Activated CD4-positive, alpha-beta T cell treated with anti-CD3 and anti-CD28 coated beads, Interleukin-2, Interleukin-6, amounts not matched to agents 100 ng/mL and 50 ng/mL, durations not matched to agents 16 hours and 8 hours (primary cell): ENCODE measurements at places on chromosomes 3 and 15.

GRCh38 chr3:102006812-102007485, 157.6 kb downstream of the NFKBIZ start:
- no peak for DNase-seq

DNA sequence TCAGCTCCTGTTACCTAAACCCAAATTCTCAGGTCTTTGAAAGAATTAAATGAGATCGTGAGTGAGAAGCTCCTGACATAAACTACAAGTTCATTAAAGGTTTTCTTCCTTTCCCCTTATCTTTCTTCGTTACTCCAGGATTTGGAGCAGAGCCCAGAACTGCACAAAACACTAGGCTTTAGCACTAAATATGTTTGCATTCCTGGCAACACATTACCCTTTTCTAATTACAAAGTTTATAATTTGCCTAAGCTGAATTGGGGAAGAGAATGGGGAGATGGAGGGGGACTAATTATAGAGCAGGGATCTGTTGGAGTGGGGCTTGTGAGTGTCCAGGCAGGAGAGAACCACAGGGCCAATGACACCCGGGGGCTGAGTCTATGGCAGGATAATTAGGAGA, 109.7 kb downstream of the SV2B start:
- DNase-seq, result no peak

DNA sequence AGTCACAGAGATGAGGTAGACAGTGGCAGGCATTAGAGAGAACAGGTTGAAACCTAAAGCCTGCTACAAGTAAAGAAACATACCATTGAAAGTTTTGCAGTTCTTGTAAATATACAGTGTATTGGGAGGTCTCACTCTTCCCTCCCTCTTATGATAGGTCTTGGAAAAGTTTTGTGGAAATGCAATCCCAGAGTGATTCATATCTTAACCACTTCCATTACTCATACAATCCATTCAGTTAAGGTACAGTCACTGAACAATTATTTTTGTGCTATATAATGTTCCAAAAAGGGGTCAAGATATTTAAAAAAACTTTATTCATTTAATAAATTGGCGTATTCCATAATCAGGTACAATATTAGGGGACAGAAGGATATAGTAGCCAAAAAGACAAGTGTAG, 737.7 kb upstream of the ALCAM start:
- DNase-seq, result no peak

DNA sequence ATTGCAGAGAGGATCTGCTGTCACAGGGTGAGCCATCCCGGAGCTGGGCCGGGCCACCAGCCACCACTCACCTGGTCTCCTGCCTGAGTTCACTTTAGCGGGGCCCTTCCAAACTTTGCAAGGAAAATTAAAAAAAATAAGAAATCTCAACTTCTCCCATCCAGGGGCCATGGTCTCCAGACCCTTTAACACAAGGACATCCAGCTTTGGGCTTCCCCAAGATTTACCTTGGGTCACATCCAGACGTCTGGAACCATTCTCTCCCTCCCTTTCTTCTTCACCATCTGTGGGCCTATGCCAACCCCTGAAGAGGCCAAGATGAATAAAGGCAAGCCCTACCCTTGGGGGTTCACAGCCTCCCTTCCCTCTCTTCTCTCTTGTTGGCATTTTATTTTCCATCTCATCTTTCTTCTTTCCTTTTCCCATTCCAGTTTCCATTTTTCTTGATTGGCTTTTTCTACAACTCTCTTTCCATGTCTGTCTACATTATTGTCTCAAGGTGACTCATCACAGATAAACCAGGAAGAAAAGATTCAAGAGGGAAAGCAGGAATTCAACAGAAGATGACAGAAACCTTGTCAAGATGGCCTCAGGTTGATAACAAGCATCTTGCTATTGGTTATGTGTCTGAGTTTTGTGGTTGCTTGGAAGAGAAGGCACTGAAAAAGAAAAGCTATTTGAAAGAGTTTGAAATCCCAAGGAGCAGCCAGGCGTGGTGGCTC, 49.5 kb downstream of the ITGA11 start:
- no peak for DNase-seq

- no peak for DNase-seq
Observed at GRCh38 chr3:140223631-140224030, 288.6 kb downstream of the CLSTN2 start.

DNA sequence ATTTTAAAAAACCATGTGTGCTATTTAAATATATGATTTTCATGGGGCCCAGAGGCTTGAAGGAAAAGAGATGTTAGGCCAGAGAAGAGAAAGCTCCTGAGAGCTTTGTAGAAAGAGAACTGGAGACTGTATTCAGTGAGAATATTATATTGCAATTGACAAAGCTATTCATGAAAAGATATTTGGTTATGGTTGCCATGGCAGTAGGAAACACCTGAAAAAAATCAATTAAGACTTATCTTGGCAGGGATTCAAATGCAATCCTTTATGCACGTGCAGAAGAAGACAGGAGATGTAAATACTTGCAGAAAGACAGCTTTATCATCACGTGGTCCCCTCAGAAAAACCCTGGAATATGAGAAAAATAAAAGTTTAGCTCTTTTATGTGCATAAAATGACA, 636.0 kb upstream of the TBL1XR1 start:
- no peak for DNase-seq

- DNase-seq, result no peak
Observed at GRCh38 chr15:50259276-50259675, 6.2 kb downstream of the HDC start.

- DNase-seq, result no peak
Observed at GRCh38 chr15:89908226-89908625, 4.5 kb downstream of the ARPIN start.

- DNase-seq, result no peak
Observed at GRCh38 chr3:143502081-143502480, 346.2 kb downstream of the SLC9A9 start.

GRCh38 chr15:65304381-65305149, at the start of gene RNU5B-1:
Gene RNU5B-1, plus strand, starts transcription at chr15:65304677.
- peak; percentile 94 for DNase-seq

DNA sequence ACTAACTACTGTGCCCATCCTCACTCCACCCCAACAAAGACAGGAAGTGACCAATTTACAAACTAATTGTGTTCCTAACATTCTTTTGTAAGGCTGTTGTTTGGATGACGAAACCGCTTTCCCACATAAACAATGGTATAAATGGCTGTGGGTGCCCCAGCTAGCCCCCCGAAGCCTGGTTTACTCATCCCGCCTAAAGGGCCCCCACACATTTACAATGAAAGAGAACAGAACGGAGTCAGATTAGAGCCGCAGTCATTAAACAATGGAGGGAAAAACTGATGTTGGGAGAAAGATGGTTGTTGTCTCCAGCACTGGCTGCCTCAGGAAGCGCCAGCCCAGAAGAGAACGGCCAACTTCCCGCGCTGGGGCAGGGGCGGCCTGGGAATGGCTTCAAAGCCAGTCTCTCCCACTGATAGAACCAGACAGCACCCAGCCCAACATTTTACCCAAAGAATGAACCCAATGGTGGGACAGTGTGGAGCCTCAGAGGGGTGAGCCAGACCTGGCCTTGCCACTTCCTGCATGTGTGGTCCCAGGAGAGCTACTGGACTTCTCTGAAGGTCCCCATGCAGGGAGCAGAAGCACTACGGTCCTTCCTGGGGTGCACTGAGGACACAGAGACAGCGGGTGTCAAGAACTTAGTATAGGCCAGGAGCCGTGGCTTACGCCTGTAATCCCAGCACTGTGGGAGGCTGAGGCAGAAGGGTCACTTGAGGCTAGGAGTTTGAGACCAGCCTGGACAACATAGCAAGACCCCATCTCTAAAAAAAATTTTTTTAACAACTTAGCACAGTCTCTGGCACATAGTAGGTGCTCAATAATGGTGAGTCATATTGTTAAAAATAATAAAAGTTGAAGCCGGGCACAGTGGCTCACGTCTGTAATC, 75.8 kb upstream of the GATA2 start:
- no peak for DNase-seq

DNA sequence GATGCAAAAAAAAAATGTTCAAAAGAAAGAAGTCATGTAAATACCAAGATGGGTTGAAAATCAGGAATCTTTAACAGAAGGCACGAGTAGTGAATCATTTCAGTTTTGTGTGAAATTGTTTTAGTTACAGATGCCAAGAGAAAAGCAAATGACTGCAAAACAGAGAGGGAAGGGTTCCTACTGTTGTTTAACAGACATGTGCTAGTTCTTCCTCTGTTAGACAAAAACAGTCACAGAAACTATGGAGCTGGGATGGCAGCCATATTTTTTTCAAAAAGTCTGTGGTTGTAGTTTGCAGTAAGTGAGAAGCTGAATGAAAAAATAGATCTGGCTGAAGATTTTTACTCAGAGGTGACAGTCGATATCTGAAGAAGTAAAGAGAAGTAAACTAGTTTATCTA, 511.9 kb downstream of the ZIC1 start:
- no peak for DNase-seq

GRCh38 chr3:149494759-149495580, 20.5 kb downstream of the TM4SF4 start:
- no peak for DNase-seq

GRCh38 chr3:32620611-32621310, 50.1 kb upstream of the DYNC1LI1 start:
- no peak for DNase-seq

GRCh38 chr15:48089702-48090101, 31.1 kb upstream of the SLC24A5 start:
- no peak for DNase-seq

DNA sequence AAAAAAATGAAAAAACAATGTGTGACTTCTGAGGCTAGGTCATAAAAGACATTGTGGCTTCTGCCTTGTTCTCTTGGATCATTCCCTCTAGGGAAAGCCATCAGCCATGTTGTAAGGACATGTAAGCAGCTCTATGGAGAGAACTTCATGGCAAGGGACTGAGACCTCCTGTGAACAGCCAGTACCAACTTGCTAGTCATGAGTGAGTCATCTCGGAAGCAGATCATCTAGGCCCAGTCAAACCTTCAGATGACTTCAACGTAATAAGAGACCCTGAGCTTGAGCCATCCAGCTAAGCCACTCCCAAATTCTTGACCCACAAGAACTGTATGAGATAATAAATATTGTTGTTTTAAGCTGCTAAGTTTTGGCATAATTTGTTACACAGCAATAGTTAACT, 4.9 kb downstream of the MON1A start:
- no peak for DNase-seq

- no peak for DNase-seq
Observed at GRCh38 chr3:53258600-53259426, 3.0 kb upstream of the TKT start.

DNA sequence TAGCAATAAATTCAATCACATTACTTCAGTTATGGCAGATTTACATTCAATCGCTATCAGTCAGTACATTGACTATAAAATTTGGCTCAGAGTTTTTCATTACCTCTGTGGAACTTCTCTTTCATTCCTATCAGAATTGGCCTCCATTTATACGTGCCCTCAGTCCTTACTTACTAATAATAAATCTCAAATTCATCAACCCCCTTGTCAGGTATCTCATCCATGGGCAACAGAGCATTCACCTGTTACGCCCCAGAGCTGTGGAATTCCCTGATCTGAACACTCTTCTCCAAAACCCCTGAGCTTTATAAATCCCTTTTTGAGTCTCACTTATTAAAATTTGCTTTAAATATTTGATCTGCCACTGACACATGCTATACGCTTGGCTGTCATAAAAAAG, 492.9 kb downstream of the GBE1 start:
- no peak for DNase-seq

- no peak for DNase-seq
Observed at GRCh38 chr15:85568261-85568808, 187.9 kb downstream of the AKAP13 start.

DNA sequence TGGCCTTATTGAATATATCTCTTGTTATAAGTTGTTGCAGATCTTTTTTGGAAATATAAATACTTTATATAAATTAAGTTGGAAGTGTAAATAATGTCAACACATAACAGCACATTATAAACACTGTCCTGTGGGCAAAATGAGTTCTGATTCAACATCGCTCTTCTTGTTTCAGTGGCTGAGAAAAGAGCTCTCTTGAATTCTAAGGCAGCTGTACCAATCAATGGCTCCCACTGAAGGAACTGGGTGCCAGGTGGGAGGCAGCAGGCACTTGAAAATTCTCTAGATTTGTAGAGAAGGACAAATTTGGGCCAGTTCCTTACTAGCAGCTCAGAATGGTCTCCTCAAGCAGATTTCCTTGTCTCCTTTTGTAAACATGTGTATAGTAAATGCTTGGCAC, 45.6 kb downstream of the CHST2 start:
- peak; percentile 38 for DNase-seq

- no peak for DNase-seq
Observed at GRCh38 chr3:171231361-171231760, 204.8 kb upstream of the SLC2A2 start.

GRCh38 chr15:92005154-92005553, 151.6 kb downstream of the SLCO3A1 start:
- DNase-seq, result no peak

DNA sequence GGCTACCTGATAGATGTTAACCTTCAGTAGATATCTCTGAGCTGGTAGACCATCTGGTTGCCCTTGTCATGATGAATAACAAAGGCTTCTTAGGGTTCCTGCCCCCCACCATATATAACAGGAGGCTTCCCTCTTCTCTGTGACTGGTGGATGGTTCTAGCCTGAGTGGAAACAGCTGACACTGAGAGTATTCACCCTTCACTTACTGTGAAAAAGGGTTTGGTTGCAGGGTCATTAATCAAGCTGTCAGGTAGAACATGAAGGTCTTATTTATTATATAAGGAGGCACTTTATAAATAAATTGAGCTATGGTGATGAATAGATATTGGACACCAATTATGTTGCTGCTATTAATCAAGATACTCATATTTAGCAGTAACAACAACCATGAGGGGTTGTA, 58.6 kb downstream of the CACNA2D3 start:
- no peak for DNase-seq

- DNase-seq, result no peak
Observed at GRCh38 chr15:27592036-27592760, 506.9 kb downstream of the OCA2 start.

- no peak for DNase-seq
Observed at GRCh38 chr3:5292512-5292911, 105.0 kb downstream of the EDEM1 start.

- no peak for DNase-seq
Observed at GRCh38 chr3:34568766-34569165, 770.3 kb downstream of the PDCD6IP start.

DNA sequence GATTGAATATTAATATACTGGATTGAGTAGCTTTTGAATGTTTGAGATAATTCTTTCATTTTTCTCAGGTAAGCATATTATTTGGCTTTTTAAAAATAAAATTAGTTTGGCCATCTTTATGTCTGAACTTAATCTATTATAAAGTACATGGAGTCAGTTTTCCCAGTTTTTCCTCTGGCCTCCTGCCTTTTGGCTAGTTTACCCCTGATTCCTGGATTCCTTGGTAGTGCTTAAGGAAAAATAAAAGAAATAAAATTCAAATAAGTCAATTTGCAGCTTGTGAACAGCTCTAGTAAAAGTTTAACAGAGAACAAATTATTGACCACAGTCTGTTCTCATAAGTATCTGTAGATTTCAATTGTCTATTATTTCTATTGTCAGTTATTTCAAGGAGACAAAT, 89.4 kb downstream of the COL6A6 start:
- DNase-seq, result no peak

GRCh38 chr3:136270179-136270578, 20.0 kb downstream of the PCCB start:
- peak; percentile 32 for DNase-seq
